NCI-H446 treated with DMSO at 0.1 percent for 48 hours (cell line): ENCODE measurements at places on chromosomes 16 and 17.

DNA sequence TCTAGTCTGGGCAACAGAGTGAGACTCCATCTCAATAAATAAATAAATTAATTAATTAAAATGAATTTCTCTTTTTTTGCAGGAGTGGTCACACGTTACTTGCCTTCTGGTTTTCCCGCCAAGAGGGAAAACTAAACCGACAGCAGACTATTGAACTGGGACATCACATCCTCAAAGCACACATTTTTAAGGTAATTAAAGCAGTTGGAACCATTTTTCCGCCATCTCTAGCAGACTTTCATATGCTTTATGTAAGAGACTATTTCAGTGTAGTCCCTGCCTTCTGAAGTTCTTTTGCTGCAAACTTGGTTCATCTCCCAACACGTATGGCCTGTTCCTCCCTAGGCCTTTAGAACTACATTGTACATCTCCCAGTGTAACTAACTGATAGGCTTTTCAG is 66.5 kb downstream of the CYB561 start:
- DNase-seq: no peak

GRCh38 chr17:16293931-16294330 is 59.3 kb downstream of the CENPV start:
- no peak for DNase-seq

GRCh38 chr16:64475627-64476351 is 646.1 kb downstream of the CDH11 start:
- DNase-seq: no peak

DNA sequence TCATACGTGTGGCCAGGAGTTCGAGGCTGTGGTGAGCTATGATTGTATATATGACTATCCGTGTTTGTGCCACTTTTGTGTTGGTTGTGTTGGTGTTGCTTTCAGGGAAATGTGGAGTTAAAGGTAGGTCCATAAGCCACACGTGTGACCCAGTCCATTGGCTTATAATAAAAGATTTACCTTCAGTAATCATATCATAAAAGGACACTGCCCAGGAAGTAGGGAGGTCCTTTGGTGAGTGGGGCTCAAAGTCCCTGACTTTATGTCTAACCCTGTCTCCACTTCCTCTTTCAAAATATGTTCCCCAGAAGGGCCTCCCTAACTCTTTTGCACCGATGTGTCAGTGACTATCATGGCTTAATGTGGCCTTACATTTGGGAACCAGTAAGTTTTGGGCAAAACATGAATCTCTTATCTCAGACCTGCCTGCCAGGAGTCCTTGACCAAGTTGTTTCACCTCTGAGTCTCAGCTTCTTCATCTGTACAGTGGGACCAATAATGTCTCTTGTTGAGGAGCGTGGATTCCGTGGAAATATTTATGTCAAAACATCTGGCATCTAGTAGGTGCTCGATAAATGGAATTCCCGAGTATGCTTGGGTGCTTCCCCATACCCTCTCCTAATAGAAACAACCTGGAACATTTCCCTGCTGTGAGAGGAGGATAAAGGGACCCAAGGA is 4.8 kb downstream of the TNP2 start:
- no peak for DNase-seq

DNA sequence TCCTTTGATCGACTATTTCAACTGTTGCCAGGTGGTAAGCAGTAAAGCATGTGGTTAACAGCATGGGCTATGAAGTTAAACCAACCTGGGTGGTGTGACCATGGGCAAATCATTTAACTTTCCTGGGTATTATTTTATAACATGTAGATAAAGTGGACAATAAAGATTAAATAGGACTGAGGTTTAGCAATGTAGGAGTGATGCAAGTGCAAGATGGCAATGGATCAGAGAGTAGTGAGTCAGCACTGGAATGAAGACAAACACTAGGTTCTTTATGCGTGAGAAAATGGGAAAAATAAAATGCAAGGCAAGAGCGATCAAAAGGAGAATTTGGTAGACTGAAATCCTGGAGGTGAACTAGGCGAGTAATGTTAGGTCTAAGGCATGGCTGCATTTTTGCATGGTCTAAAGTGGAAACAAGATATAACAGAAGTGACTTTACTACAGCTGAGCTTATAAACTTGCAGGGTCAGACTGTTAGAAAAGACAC is 222.4 kb upstream of the AXIN2 start:
- DNase-seq: no peak

- no peak for DNase-seq
Observed at GRCh38 chr16:50681021-50681885, at the start of gene SNX20. Gene SNX20, minus strand, starts transcription at chr16:50681312. Its CDS starts 3,786 bp downstream, at chr16:50677526.

GRCh38 chr17:40113110-40113906 is 8.5 kb upstream of the MSL1 start:
- peak; percentile 91 for DNase-seq
